ENCODE measurements at places on chromosomes 11 and 22.

GRCh38 chr11:22193348-22194051 is 615 bp downstream of the ANO5 start:
- no peak for DNase-seq

- DNase-seq = no peak
These were observed 23.8 kb downstream of the PARVB start for GRCh38 chr22:44047891-44048301.

DNA sequence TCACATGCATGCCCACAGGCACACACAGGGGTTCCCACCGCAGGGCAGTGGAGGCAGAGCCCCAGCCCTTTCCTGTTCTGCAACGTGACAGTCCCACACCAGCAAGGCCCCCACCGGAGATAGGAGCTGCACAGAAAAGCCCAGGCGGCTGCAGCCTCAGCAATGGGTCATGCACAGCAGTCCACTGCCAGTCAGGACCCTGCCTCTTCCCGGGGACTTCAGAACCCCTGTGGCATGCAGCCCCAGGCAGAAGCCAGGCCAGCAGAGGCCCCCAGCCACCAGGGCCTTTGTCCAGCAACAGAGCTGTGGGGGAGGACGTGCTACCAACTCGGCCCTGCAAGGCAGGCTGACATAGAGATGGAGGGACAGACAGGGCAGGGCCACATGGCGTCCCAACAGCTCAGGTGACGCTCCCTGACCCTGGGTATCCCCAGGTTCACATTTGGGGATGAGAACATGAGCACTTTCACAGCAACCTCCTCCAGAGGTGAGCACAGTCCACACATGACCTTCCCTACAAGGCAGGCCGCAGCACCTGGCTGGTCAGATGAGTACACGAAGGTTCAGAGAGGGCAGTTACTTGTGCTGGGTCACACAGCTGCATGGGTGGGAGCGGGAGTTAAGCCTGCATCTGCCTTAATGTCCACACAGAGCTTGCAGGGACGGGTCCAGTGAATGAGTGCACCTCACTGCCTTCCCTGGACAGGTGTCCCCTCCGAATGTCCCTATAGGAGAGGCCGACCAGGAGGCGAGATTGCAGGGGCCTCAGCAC is 87.3 kb downstream of the CELSR1 start:
- DNase-seq = no peak

DNA sequence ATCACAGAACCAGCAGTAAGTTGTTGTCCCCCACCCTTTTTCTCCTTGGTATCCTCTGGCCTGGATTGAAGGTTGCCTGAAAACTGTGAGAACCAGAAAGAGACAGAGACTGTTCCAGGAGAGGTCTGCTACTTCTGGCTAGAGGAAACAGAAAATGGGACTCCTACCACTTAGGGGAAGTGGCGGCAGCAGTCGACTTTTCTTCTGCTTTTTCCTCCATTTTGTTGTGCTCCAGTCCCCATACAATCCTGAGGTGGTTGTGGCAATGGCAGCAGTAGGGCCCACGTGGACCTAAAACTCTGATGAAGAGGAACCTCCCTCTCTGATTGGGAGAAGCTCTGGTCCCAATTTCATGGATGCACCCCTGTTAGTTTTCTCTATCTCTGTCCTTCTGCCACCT is 76.0 kb upstream of the SORL1 start:
- no peak for DNase-seq

GRCh38 chr11:127338380-127339259 is 338.1 kb upstream of the KIRREL3 start:
- DNase-seq = no peak

- no peak for DNase-seq
These were observed 280.6 kb downstream of the LARGE1 start for GRCh38 chr22:33639588-33640254.

DNA sequence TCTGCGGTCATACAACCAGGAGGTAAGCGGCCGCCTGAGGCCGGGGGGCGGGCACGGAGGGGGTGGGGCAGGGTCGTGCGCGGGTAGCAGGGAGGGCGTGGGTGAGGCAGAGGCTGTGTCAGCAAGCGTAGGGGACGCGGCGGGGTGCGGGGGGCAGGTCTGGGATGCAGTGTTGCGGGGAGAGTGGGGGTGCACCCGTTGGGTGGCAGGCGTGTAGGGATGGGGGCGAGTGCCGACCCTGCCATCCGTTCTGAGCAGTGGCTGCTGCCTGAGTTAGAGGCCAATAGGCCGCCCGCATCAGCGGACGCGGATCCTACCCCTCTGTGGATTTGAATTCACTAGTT is 1.4 kb downstream of the RIC8A start:
- no peak for DNase-seq

GRCh38 chr11:103484545-103484944 is 375.3 kb downstream of the DYNC2H1 start:
- no peak for DNase-seq

GRCh38 chr11:93652679-93653078 is 8.8 kb upstream of the CEP295 start:
- no peak for DNase-seq

DNA sequence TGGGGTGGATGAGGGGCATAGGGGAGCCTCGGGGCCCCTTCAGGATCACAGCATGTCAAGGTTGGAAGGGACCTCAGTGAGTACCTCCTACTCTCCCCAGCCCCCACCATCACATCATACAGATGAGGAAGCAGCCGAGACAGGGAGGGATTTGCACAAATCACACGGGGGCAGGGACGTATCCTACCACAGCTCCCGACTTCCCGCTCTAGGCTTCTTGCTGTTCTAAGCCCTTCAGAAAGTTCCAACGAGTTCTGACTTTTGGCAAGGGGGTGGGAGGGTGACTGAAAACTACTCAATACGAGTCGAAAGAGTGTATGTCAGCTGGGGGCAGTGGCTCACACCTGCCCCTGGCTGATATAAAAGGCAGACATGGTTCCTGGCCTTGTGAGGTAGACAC is 4.7 kb upstream of the RAD9A start:
- DNase-seq = no peak

DNA sequence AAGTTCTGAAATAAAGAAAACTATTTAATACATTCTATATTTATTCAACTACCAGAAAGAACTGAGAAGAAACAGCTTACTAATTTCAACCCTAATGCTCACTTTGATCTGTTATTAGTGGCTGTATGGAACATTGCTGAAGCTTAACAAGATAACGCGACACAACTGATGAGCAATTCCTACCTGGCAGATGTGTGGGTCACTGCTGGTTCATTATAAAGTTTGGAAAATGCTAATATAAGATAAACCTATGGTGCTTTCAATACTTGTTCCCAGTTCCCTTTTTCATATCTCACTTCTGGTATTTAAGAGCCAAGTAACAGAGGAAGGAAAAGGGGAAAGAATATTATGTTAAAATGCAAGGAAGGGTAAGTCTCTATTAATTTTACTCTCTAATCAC is 10.5 kb downstream of the CTSC start:
- no peak for DNase-seq

Data from fibroblast of skin of right biceps (primary cell).